ENCODE measurements at places on chromosomes 6 and 20.

DNA sequence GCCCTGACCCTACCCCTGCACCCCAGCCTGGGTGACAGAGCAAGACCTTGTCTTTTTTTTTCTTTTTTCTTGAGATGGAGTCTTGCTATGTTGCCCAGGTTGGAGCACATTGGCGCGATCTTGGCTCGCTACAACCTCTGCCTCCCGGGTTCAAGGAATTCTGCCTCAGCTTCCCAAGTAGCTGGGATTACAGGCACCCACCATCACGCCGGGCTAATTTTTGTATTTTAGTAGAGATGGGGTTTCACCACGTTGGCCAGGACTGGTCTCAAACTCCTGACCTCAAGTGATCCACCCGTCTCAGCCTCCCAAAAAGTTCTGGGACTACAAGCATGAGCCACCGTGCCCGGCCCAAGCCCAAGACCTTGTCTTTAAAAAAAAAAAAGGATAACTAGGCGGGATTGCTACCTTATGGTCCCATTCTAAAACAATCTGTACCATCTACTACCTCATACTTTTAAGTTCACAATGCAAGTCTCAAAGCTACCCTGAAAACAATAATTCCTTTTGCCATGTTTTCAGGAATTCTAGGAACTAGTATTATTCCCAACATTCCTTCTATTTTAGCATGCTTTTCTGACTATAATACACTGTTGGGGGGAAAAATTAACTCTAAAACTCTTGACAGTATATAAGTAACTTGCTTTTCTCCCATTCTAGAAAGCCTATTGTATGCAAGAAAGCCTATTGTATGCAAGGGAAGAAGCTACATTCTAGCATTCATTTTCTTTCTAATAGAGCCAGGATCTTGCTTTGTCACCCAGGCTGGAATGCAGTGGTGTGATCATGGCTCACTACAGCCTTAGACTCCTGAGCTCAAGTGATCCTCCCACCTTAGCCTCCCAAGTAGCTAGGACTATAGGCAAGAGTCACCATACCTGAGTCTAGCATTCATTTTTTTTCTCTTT is 6.6 kb downstream of the TUBB start:
- peak; percentile 50 for DNase-seq

- no peak for DNase-seq
Observed at GRCh38 chr6:27426045-27426620, 37.6 kb downstream of the ZNF391 start.

GRCh38 chr6:81105998-81106397 is 646.5 kb downstream of the TENT5A start:
- no peak for DNase-seq

DNA sequence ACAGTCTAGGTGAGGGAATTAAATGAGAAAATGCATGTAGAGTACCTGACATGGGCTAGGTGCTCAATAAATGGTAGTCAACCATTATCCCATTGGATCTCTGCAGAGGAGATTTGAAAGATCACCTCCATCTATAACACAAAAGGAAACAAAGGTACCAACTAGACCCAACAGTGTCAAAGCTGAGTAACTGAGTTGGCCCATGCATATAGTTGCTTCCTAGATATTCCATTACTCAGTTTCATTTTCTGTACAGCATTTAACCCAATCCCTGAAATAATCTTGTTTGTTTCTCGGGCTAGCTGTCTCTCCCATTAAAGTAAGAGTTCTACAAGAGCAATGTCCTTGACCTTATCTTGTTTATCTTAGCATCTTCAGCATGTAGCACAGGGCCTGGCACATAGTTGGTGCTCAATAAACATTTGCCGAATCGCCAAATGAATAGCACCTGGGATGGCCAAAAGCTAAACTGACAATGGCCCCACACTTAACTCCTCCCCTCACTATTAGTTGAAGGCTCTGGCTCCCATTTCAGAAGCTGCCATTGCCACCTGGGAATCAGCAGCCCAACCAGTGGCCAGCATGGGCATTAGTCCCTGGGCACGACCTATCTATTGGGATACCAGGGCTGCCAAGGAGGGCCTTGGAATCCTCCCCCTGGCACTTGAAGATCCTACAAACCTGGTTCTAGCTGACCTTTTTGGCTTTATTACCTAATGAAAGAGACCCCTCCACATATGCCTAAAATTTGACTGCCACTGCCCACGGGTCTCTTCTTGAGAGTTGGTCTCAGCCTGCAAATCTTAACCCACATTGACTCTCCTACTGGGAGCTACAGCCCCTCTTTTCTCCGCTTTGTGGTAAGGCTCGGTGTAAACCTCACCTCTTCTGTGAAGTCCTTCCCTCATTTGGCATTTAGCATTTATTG is 22.6 kb downstream of the BCL2L1 start:
- DNase-seq: no peak

DNA sequence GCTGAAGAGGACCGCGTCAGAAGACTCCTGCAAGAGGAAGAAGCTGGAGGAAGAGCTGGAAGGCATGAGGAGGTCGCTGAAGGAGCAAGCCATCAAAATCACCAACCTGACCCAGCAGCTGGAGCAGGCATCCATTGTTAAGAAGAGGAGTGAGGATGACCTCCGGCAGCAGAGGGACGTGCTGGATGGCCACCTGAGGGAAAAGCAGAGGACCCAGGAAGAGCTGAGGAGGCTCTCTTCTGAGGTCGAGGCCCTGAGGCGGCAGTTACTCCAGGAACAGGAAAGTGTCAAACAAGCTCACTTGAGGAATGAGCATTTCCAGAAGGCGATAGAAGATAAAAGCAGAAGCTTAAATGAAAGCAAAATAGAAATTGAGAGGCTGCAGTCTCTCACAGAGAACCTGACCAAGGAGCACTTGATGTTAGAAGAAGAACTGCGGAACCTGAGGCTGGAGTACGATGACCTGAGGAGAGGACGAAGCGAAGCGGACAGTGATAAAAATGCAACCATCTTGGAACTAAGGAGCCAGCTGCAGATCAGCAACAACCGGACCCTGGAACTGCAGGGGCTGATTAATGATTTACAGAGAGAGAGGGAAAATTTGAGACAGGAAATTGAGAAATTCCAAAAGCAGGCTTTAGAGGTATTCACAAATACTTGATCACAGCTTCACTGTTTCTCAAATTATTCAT is 8.9 kb upstream of the SNRNP48 start:
- no peak for DNase-seq

DNA sequence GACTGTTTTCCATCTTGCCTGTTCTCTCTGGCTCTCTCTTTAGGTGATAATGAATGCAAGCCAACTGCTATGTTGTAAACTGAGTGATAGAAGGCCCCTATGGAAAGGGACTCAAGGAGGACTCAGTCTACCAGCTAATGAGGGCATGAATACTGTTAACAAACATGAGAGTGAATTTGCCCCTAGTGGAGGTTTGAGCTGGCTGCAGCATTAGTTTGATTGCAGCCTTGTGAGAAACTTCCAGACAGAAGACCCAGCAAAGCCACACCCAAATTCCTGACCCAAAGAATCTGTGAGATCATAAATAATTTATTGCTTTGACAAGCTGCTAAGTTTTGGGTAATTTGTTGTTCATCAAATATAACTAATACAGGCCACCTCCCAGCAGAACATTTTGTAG is 50.0 kb upstream of the PLCB1 start:
- no peak for DNase-seq

DNA sequence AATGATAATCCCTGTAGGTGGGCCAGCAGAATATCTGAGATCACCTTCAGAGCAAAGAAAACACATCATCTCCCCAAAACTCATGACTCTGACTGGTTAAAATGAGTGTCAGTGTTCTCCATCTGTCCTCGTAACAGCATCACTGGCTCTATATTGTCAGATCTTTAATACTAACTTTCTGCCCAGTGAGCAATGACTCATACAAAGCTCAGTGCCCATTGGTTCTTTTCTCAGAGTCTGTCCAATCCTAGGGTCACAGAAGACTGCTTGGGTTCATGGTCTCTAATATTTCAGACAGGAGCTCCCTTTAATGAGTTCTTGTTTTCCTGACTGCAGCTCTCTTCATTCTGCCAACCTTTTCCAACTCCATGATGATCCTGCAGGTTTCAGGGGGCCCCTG is 36.4 kb downstream of the HLA-DPB1 start:
- DNase-seq: no peak

DNA sequence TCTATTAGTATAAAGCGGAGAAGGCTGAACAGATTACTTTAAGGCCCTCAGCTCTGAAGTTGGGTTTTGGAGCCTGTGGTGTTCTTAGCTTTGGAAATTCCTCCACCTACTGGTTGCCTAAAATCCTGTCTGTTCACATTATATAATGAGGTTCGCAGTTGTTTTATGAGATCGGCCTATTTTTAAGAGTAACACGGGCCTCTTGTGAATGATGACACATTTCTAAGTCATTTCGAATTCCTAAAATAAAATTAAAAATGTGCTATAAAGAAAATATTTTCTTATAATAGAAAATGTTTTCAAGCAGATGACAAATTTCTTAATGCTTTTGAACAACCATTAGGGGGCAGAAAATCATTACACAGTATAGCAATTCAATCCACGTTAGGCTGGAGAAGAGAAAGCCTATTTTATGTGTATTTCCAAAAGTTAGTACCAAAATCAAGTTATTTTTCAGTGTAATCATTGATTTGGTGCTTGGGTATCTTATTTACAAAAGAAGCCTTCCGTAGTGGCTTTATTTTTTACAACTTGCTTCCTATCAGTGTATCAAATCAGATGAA is 15.8 kb upstream of the FAM8A1 start:
- no peak for DNase-seq

DNA sequence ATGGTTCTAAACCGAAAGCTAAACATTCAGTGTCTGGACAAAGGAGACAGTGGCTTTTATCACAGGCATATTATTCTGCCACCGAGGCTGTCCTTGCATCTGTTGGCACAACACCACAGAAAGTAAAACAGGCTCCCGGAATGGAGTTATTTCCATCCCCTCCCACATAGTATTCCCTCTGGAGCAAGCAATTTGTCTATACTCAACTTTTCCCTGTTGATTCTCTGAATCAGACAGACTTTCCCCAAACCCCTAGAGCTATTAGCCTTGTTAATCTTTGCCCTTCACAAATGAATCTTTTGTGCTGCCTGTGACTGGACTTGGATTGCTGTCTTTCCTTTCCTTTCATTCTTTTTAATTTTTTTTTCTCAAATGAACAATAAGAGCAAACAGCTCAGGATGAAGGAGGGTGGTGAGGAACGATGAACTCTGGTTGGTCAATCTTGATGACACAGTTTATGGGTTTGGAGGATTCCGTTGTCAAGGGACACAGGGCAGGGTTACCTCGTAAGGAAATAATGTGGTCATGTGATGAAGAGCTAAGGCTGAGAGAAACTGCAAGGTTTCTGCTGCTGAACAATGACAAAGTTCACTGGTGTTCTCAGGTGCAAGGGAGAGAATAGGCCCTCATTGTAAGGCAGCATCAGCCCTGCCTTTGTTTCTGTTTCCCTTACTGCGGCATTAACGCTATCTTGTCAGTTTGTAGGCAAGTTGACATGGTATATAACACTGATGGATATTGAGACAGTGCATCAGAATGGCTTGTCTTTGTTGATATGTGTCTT is 275.0 kb upstream of the BMP2 start:
- DNase-seq: no peak

DNA sequence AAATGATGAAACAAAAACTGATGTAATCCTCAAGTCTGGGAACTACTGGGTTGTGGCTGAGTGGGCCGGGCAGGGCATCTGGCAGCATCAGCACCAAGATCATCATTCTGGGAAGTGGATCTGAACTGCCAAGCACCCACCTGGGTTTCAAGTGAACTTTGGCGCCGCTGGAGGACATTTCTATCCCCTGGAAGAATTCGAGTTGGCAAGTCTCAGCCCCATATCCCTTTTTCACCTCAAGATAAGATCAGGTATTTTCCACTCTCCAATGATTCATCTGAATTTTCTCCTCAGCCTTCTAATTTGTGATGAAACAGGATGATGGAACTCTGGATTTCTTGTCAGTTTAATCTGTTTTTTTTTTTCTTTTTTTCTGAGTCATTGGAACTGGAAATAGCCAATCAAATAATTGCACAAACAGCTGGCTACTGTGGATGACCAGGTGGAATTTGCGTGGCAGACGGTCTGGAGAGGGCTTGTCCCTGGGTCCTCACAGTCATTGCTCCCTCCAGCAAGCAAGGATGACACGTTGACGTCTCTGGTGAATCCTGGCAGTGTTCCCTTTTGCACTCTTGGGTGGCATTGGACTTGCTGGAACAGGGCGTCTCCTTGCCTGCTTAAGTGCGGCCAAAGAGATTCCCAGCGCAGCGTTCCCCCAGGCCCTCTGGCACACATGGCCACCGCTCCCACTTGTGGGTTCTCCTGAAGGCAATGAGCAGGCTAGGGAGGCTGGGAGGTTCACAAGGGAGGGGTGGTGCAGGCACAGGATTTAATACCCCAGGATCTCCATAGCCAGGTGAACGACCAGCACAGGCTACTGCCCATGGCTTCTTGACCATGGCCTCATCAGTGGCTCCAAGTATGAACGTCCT is 80.4 kb downstream of the DHX35 start:
- no peak for DNase-seq

DNA sequence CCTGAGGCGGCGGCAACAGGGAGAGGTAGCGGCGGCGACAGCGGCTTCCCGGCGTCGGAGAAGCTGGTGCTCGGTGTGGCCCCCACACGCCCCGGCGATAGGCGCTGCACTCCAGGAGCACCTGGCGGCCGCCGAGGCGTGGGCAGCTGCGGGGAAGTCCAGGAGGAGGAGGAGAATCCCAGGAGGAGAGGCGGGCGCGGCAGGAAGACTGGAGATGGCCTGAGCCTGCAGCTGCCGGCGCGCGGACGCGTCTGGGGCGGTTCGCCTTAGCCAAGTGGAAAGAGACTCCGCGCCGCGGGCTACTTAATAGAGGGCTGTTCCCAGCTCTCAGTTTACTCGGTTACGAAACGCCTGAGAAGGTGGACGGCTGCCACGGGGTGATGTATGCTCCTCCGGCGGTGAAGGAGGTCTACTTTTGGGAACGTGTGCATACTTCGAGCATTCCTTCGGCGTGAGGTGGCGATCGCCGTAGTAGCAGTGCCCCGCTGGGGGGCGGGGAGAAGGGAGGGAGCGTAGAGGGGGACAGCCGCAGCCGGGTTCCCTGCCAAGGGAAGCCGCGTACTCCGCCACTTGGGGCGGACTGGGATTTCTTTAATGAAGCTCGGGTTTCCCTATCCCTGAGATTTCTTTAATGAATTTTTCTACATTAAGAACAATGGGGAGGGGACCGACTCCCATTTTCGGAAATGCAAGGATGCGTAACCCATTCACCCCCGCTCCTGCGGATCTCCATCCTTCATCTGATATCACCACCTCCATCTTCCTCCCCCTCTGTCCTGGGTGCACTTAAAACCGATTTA is at the start of gene COL12A1:
Gene COL12A1, minus strand, starts transcription at position 278 of the 800 bp plus-strand sequence. CDS start 3,261 bp downstream, outside the sequence.
- peak; percentile 42 for DNase-seq

DNA sequence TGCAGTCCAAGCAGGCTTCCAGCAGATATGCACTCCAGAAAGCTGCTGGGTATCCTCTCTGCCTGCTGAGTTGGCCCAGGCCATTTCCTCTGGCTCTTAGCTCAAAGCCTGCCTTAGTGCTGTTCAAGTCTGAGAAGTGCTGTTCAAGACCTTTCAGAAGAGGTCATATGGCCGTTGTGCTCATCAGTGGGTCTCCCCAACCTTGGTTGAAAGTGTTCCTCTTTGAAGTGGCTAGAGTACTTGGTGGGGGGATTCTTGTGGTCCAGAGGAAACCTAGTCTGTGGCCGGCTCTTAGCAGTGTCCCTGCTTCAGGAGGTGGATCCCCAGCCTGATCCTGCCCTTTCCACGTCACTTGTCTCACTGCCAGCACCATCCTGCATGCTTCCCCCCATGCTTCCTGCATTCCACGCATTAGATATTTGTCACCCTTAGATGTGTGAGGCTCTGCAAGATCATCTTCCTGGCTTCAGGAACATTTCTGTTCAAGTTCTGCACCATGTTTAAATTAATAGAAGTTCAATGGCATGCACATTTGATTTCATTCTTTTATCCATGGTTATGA is 105.0 kb downstream of the FIG4 start:
- DNase-seq: no peak

GRCh38 chr6:41712651-41713103 is 22.7 kb downstream of the TFEB start:
- DNase-seq: no peak

- DNase-seq: no peak
Observed at GRCh38 chr20:50642288-50642803, 49.0 kb downstream of the RIPOR3 start.

Measured in stimulated activated CD4-positive, alpha-beta T cell treated with anti-CD3 and anti-CD28 coated beads, Interleukin-15, amount 100 ng/mL, for 24 hours (primary cell).